ENCODE measurements at places on chromosomes 7 and 10.
A peak's percentile ranks its signal among the peaks of the same experiment; 100 is the strongest.

DNA sequence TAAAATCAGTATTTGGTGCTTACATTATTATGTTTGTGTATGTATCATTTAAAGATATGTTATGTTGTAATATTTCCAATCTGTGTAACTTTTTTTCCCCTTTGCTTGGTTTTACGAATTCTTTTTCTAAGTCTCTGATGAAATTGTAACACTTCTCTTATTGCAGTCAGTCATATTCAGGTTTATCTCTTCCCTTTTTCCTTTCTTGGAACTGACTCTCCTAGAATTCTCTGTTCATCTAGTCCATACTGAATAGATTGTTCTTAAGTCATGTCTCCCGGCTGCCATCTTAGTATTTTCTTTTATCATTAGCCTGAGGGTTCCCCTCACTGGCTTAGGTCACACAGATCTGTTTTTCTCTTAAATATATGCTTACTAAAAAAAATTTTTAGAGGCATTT, 44.6 kb downstream of the PHTF2 start:
- DNase-seq = no peak

- DNase-seq = no peak
These were observed 38.5 kb downstream of the BNIP3 start for GRCh38 chr10:131943021-131943814.

GRCh38 chr7:17097668-17098297, 200.7 kb upstream of the AHR start:
- no peak for DNase-seq

DNA sequence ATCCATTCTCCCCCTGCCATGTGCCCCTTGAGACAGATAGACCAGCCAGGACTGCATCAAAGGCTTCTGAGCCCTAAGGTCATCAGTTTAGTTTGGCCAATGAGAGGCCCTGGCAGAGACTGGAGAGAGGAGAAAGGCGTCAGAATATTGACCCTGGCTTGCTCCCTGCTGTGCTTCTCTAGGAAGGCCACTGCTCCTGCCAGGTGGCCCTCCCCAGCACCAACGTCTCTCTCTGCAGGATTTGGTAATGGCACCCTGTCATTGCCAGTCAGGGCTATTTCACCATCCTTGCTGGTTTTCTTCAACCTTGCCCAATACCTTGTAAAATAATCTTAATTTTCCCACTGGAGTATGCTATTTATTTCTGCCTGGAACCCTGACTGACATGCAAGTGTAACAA, 38.8 kb upstream of the ZRANB1 start:
- no peak for DNase-seq

GRCh38 chr10:132489053-132489703, 48.4 kb upstream of the INPP5A start:
- DNase-seq = no peak

- DNase-seq = no peak
These were observed 17.1 kb downstream of the CCNY start for GRCh38 chr10:35353395-35353794.

DNA sequence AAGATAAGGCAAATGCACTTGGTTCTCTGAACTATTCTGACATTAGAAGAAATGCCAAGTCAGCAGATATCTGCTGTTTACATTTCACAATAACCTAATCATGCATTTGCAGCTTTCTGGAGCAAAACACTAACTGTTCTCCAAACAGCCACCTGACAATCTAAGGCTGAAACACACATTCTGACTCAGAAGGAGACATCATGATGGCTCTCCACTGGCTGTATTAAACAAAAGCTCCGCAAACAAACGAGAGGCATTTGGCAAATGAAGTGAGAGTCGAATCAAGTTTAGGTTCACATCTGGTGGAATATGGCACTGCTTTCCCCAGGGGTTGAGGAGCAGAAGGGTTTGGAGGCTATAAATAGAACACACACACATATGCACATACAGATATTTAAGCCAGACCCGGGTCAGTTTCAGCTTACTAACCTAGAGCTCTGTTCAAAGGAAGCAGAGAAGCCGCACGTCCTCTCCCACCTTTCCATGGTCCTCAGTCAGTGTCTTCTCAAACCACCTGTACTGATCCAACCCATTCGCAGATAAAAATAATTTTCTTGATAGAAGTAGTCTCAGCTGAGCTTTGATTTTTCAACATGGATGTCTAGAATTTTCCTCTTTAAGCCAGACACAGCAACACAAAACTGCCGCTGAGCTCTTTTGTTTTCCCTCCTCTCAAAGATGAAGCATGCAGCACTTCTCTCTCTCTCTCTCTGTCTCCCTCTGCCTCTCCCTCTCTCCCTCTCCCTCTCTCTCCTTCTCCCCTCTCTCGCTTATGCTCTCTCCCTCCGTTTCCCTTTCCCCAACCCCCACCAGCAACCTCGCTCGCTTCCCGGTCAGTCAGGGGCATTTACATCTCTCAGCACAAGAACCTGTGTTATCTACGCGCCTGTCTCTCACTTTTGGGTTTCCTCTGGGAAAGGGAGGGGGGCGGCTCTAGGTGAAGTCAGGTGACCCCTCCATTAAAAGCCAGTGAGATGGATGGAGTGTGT, 682.8 kb downstream of the MAGI2 start:
- no peak for DNase-seq

DNA sequence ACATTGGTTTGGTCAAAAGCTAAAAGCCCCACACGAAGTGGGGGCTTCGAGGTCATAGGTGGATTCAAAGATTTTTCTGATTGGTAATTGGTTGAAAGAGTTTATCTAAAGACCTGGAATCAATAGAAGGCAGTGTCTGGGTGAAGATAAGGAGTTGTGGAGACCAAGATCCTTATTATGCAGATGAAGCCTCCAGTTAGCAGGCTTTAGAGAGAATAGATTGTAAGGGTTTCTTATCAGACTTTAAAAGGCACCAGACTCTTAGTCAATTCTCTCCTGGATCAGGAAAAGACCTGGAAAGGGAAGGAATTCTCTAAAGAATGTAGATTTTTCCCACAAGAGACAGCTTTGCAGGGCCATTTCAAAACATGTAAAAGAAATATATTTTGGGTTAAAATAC, 260.2 kb downstream of the PHF14 start:
- DNase-seq = no peak

DNA sequence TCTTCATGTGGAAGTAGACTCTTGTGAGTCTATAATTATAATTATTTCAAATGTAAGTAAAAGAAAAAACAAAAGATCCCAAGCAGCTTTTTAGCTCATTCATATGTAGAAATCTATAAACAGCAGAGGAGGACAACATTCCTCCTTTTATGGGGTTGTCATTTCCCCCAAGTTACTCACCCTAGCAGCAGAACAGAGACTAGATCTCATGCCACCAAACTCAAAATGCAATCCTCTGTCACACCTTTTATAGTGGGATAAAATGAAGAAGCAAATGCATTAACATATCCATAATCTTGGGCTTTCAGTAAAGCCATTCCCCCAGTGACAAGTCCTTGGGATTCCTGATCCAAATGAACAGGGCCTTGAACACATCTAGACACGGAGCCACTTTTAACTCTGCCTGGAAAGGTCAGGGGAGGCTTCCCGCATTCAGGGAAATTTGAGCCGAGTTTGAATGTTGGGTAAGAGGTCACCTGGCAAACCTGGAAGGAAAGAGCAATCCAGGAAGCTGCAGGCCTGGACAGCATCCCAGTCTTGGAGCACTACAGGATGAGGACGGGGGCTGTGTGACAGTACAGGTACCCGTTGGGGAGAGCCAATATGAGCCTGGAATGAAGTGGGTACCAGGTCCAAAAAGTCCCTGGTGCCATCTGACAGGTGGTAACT, 76.4 kb downstream of the DOCK4 start:
- DNase-seq = no peak

DNA sequence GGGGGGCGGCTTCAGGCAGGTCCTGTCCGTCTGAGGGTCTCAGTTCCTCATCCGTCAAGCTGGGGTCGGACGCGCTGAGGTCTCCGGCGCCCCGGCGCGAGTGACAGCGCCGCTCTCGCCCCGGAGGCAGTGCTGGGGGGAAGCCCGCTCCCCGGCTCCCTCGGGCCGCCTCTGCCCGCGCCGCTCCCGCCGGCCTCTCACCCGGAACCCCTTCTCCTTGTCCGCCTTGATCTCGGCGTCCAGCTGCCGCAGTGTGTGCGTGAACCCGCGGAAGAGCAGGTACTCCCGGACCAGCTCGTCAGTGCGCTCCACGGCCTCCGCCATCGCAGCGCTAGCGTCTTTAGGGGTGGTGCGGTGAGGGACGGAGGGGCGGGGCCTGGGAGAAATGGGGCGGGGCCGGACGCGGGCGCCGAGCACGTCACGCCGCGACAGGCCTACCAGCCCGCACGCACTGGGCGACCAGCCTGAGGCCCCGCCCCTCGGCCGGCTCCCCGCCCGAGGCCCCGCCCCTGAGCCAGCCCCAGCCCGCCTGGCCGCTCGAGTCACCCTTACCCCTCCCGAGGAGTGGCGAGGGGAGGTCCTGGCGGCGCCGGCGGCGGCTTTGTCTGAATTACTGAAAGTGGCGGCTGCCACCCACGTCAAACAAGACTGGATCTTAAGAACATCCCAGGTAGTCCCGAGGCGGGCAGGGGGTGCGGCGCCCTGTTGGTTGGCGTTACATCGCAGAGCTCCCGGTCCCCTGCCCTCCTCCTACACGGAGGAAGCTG, at the start of gene WDR91:
Gene WDR91, minus strand, starts transcription at position 348 of the 767 bp plus-strand sequence. Its CDS starts 24 bp downstream, at position 324.
- DNase-seq = peak; percentile 74

DNA sequence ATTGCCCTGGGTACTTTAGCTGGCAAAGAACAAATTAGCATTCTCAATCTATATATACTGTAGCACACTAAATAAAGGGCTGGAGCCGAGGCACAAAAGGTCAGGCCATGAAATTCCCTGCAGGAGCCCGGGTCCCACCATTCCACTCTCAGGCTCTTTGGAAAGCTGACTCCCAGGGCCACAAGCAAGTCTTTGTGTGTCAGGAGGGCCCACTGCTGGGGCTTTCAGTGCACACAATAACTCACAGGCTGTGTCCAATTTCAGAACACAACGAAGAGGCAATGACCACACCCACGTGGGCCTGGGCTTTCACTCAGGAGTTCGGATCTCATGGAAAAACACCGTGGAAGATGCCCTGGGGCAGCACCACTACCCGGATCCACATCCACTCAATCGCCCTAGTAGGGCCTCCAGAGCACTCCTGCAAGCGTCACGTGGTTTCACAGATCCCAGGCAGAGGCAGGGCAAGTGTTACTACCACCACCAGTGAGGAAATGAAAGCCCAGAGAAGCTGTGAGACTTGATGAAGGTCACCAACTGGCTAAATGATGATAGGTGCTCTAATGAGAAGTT, 60.3 kb downstream of the COBL start:
- no peak for DNase-seq

DNA sequence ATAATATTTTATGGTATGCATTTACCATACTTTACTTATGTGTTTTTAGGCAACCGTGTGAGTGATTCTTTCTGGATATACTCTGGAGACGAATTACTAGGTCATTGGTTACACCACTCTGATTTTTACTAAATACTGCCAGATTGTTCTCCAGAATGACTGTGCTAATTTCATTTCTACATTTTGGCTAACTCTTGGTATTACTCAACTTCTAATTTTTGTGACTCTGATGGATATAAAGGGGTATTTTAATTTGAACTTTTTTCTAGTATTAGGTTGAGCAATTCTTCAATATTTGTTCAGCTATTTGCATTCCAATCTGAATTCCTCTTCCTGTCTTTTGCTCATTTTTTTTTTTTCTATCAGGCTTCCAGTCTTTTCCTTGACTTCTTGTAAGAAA, 223.6 kb downstream of the MDFIC start:
- DNase-seq = no peak

- DNase-seq = no peak
These were observed 41.0 kb upstream of the LAMB4 start for GRCh38 chr7:108171164-108171563.

- DNase-seq = no peak
These were observed 95.5 kb downstream of the FAM204A start for GRCh38 chr10:118246332-118247295.

DNA sequence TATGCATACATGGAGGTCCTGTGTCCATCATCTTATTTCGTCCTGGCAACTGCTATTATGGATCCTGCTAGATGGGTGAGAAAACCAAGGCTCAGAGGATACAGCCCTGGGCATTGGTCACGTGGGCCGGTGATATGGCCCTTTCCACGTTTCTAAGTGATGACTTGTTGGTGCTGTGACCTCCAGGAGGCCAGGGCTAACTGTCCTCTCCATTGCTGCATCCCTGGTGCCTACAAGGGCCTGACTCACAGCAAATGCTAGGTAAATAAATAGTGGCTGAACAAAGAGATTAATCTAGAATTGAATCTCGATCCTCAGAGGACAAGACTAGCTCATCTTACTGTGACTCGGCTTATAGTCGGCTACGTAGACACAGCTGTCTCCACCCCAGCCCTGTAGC, 78.6 kb downstream of the FAM53B start:
- DNase-seq = no peak

DNA sequence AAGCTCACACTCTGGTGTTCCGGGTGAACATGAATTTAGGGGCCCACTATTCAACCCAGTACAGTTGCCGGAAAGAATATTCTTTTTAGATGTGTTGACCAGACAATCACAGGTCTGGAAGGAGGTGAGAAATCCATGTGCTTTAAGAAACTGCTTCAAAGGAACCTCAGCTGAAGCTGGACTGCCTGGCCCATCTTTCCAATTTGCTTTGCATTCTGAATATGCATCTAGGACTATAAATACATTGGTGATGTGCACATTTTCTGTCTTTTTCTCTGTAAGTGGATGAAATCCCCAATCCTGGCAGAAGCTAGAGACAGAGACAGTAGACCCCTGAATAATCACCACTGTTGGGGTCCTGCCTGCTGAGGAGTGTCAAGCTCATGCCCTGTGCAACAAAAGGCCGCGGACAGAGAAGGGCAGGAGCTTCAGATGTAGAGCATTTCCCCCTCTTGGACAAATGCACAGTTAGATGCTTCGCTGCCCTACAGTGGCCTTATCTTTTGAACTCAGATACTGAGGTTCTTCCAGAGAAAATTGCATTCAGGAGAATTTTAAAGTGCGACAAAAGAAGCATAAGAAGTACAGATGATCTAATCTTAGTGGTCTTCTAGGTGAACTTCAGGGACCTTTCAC, 368.3 kb downstream of the SFMBT2 start:
- DNase-seq = no peak

DNA sequence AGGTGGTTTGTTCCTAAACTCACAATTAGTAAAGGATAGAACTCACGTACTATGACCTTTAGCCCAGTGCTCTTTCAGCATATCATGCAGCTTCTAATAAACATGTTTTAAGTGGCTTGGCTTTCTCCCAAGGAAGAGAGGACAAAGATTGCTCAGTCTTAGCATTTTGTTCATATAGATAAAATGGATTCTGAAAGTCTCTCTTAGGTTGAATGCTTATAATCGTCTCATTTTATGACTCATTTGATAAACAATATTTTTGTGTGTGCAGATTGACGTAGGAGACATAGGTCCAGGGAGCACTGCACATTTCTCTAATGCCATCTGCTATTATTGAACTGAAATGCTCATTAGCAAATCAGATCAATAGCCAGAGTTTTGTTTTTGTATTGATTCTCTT, 44.8 kb downstream of the GNAT3 start:
- DNase-seq = no peak

GRCh38 chr7:155489862-155490696, 32.1 kb downstream of the EN2 start:
- DNase-seq = no peak

- no peak for DNase-seq
These were observed 19.3 kb downstream of the RAB11FIP2 start for GRCh38 chr10:118027397-118027796.
